A549 treated with ZK216348 at 1 μM for 4 hours (cell line): ENCODE measurements at places on chromosomes 12 and 14. TPM values are rescaled to one million over a fixed set of nuclear protein-coding genes. Genes with fewer than 3 reads are reported as not detected.

SYNE3 gene
- 0.17 to 0.59 TPM (median 0.51 TPM) in 5 replicates for total RNA-seq

NRL gene
- total RNA-seq: 0.53 to 0.97 TPM (median 0.65 TPM) in 5 replicates

TBC1D30 gene
- total RNA-seq: 1.2 to 2.1 TPM (median 1.8 TPM) in 5 replicates

GPR84 gene
- not detected in 5 replicates for total RNA-seq

LYZ gene
- total RNA-seq: 0.34 to 2.5 TPM (median 1.7 TPM) in 4 of 5 replicates, not detected in the other

NAA30 gene
- 6.4 to 14.4 TPM (median 13.2 TPM) in 5 replicates for total RNA-seq

OTUB2 gene
- total RNA-seq: 3.1 to 4.8 TPM (median 3.8 TPM) in 5 replicates

SLC25A47 gene
- not detected in 5 replicates for total RNA-seq

FAM181A gene
- not detected in 5 replicates for total RNA-seq

KCNJ8 gene
- 0.18 to 0.78 TPM (median 0.39 TPM) in 5 replicates for total RNA-seq

SLC15A4 gene
- total RNA-seq: 17.5 to 28.4 TPM (median 25.2 TPM) in 5 replicates

KCNH3 gene
- 1.5 to 2.8 TPM (median 2.6 TPM) in 5 replicates for total RNA-seq

BEGAIN gene
- 4.0 to 10.0 TPM (median 7.2 TPM) in 5 replicates for total RNA-seq

MORN3 gene
- total RNA-seq: 0.11 to 0.33 TPM (median 0.15 TPM) in 4 of 5 replicates, not detected in the other

LPAR5 gene
- total RNA-seq: 0.42 to 1.1 TPM (median 0.76 TPM) in 5 replicates

FLVCR2 gene
- total RNA-seq: 7.8 to 9.2 TPM (median 8.6 TPM) in 5 replicates

FOXM1 gene
- total RNA-seq: 77.0 to 96.8 TPM (median 92.7 TPM) in 5 replicates

GALNT8 gene
- total RNA-seq: not detected in 5 replicates

KLRB1 gene
- not detected in 5 replicates for total RNA-seq

TPH2 gene
- total RNA-seq: 0.20 TPM in 1 of 5 replicates, not detected in the others

RNASE2 gene
- not detected in 5 replicates for total RNA-seq

SLC7A8 gene
- 0.73 to 1.9 TPM (median 1.4 TPM) in 5 replicates for total RNA-seq

PEBP1 gene
- total RNA-seq: 222 to 285 TPM (median 268 TPM) in 5 replicates

PAX9 gene
- total RNA-seq: 2.6 to 3.7 TPM (median 2.8 TPM) in 5 replicates

KCNK10 gene
- not detected in 5 replicates for total RNA-seq

KNTC1 gene
- total RNA-seq: 21.2 to 24.4 TPM (median 22.5 TPM) in 5 replicates

ADAMTS20 gene
- total RNA-seq: not detected in 5 replicates

SLCO1C1 gene
- 0.32 TPM in 1 of 5 replicates, not detected in the others for total RNA-seq

DAO gene
- total RNA-seq: not detected in 5 replicates

LTBP2 gene
- total RNA-seq: 7.1 to 16.0 TPM (median 10.2 TPM) in 5 replicates

RERGL gene
- total RNA-seq: not detected in 5 replicates

ADGRD1 gene
- 0.15 to 1.0 TPM (median 0.39 TPM) in 5 replicates for total RNA-seq

KRT73 gene
- total RNA-seq: not detected in 5 replicates

SIX4 gene
- 1.7 to 3.8 TPM (median 3.1 TPM) in 5 replicates for total RNA-seq

KLRC2 gene
- 0.85 to 2.1 TPM (median 1.4 TPM) in 5 replicates for total RNA-seq

CFAP251 gene
- total RNA-seq: 0.88 to 2.6 TPM (median 1.5 TPM) in 5 replicates

CHMP4A gene
- total RNA-seq: 76.7 to 107 TPM (median 84.4 TPM) in 5 replicates

PPP1R3E gene
- total RNA-seq: 3.0 to 5.3 TPM (median 3.6 TPM) in 5 replicates

SERPINA9 gene
- total RNA-seq: not detected in 5 replicates

MANSC4 gene
- total RNA-seq: not detected in 5 replicates

SNX6 gene
- 60.4 to 87.9 TPM (median 75.2 TPM) in 5 replicates for total RNA-seq

ADCY4 gene
- total RNA-seq: 0.21 TPM in 1 of 5 replicates, not detected in the others

GUCY2C gene
- total RNA-seq: 0.12 TPM in 1 of 5 replicates, not detected in the others

AKAP6 gene
- 0.23 to 1.1 TPM (median 0.54 TPM) in 5 replicates for total RNA-seq

MYG1 gene
- total RNA-seq: 66.3 to 92.7 TPM (median 86.6 TPM) in 5 replicates

FBLN5 gene
- total RNA-seq: 2.8 to 4.5 TPM (median 3.7 TPM) in 5 replicates

NUDT14 gene
- total RNA-seq: 17.7 to 45.0 TPM (median 39.9 TPM) in 5 replicates

NAV3 gene
- total RNA-seq: 7.9 to 13.7 TPM (median 12.4 TPM) in 5 replicates

MTHFD1 gene
- total RNA-seq: 105 to 121 TPM (median 116 TPM) in 5 replicates
